RPMI7951 (cell line): ENCODE measurements at places on chromosomes 3 and 15. TPM values are rescaled to one million over a fixed set of nuclear protein-coding genes. Genes with fewer than 3 reads are reported as not detected.

GRCh38 chr3:13054341-13055285 is 18.6 kb downstream of the IQSEC1 start:
- no peak for DNase-seq

- DNase-seq, result no peak
Observed at GRCh38 chr3:16059081-16059537, 115.4 kb upstream of the GALNT15 start.

DNA sequence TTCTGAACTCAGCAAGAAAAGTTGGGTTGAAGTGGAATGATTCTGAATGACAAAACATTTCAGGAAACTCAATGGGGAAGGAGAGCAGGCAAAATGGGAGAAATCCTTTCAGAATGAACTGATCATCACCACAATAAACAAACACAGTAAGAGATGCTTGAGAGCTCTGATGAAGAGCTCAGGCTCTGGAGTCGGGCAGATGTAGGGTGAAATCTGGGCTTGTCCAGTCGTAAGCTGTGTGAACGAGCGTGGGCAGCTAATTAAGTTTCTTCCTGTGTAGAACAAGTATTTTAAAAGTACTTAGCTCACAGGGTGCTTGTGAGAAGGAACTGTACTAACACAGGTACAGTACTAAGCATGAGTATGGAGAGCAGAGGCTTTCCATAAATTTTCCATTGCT is 406.2 kb downstream of the FOXP1 start:
- no peak for DNase-seq

The KLF15 gene
- total RNA-seq, result 0.59 and 0.72 TPM in 2 replicates

The AP3B2 gene
- 1.4 and 1.7 TPM in 2 replicates for total RNA-seq

- DNase-seq, result peak; percentile 88
Observed at GRCh38 chr3:10437995-10438901, 67.1 kb downstream of the ATP2B2 start.

DNA sequence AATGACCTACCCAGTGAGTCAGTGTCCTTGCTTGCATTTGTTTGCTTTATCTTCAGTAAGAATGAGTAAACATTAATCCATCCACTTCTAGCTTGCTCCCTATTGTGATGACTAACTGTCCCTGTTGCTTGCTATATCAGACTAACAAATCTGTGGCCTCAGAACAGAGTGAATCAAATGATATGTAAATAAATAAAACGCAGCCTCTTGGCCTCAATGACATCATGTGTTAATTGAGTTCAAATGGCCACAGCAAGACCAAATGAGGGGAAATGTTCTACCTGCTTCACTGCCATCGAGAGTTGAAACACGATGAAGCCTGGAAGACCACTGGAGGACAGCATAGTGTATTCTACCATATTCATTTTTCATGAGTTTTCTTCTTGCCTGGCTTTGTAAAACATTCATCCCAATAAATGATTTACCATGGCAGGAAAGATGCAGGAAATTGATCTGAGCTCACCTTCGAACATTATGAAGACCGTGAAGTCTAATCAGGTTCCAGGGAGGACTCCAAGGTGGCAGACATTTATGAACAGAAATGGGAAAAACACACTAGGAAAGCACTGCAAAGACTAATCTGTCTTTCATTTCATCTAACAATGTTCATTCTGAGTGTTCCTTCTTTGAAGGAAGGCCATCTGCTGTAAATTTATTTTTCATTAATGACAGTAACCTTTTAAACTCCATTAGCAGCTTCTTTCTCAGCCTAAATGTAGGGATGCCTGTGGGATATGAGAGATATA is 1144.5 kb downstream of the TUSC7 start:
- no peak for DNase-seq

GRCh38 chr3:46993986-46994385 is 14.5 kb downstream of the NBEAL2 start:
- no peak for DNase-seq
